ENCODE measurements at places on chromosomes 4 and X. TPM values are rescaled to one million over a fixed set of nuclear protein-coding genes. Genes with fewer than 3 reads are reported as not detected.

MMAA gene
- 6.1 TPM for total RNA-seq

MAN2B2 gene
- 12.3 TPM for total RNA-seq

PAGE2 gene
- not detected for total RNA-seq

SPRY1 gene
- 27.2 TPM for total RNA-seq

TMEM255A gene
- total RNA-seq, result not detected

NDST4 gene
- total RNA-seq, result not detected

OPHN1 gene
- total RNA-seq, result 11.7 TPM

CT45A2 gene
- total RNA-seq, result not detected

DKK2 gene
- not detected for total RNA-seq

PDE6B gene
- 7.5 TPM for total RNA-seq

MAGEB6B gene
- total RNA-seq, result not detected

FAM47A gene
- not detected for total RNA-seq

MAOB gene
- total RNA-seq, result 0.23 TPM

LNX1 gene
- total RNA-seq, result 3.1 TPM

CPLX1 gene
- 0.34 TPM for total RNA-seq

NPY1R gene
- total RNA-seq, result 0.09 TPM

CYBB gene
- not detected for total RNA-seq

PNCK gene
- total RNA-seq, result not detected

ART3 gene
- total RNA-seq, result not detected

SLC6A14 gene
- not detected for total RNA-seq

XKRX gene
- total RNA-seq, result 0.05 TPM

F11 gene
- not detected for total RNA-seq

CPZ gene
- not detected for total RNA-seq

FAM120C gene
- total RNA-seq, result 4.7 TPM

DSPP gene
- not detected for total RNA-seq

TEX13D gene
- total RNA-seq, result not detected

LIN54 gene
- total RNA-seq, result 16.9 TPM

LANCL3 gene
- total RNA-seq, result 0.51 TPM

EDA gene
- total RNA-seq, result 3.1 TPM

DMD gene
- total RNA-seq, result 2.4 TPM

EXOC1L gene
- total RNA-seq, result not detected

RIPPLY1 gene
- total RNA-seq, result not detected

F8A2 gene
- not detected for total RNA-seq

RNF175 gene
- 0.37 TPM for total RNA-seq

Measured in dermis blood vessel endothelial cell (primary cell).